Activated CD4-positive, alpha-beta memory T cell treated with anti-CD3 and anti-CD28 coated beads, Interleukin-2, amount 10 ng/mL, durations not matched to agents 7 days and 5 days (primary cell): ENCODE measurements at places on chromosomes 11 and 22. TPM values are rescaled to one million over a fixed set of nuclear protein-coding genes. Genes with fewer than 3 reads are reported as not detected.

DNA sequence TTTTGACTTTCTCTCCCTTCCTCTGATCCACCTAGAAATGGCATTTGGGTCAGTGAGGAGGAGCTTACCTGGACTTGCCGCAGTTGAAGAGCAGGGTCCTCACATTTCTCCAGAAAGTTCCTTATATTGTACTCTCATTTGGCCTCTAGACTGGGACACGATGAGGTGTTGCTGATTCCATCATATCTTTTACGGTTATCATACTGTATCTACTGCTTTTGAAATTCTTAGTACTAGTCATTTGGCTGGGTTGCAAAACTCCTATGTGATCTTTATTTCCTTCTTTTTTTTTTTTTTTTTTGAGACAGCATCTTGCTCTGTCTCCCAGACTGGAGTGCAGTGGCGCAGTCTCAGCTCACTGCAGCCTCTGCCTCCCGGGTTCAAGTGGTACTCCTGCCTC, 58.7 kb upstream of the FAM181B start:
- no peaks in the 10 kb centered on the region for H3K4me1 ChIP-seq
- DNase-seq = no peak
- H3K36me3 ChIP-seq = no peaks in the 10 kb centered on the region
- H3K4me3 ChIP-seq = no peak overlapping the region
- no peak overlapping the region for H3K27ac ChIP-seq

The NAT10 gene
- 52.9 TPM for total RNA-seq

The KRTAP5-7 gene
- total RNA-seq = not detected

The SOX6 gene
- not detected for total RNA-seq

The CCDC87 gene
- total RNA-seq = not detected

DNA sequence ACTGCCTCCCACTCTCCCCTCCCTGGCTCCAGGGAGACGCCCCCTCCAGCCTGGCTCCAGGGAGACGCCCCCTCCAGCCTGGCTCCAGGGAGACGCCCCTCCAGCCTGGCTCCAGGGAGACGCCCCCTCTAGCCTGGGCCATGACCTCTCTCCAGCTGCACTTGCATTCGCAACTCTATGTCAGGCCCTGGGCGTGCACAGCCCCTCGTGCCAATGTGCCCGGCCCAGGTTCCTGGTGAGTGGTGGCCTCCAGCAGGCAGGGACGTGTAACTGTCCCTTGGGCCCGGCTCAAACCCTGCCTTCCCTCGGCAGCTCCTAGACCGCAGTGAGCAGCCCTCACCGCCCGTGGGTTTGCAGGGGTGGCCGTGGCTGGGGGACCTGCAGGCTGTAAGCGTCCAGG, 6.9 kb downstream of the MUC6 start:
- no peaks in the 10 kb centered on the region for H3K4me1 ChIP-seq
- no peak overlapping the region for H3K27ac ChIP-seq

GRCh38 chr22:46081036-46081830, 69.1 kb upstream of the PPARA start:
- H3K27me3 ChIP-seq = no peaks in the 10 kb centered on the region
- DNase-seq = no peak
- H3K27ac ChIP-seq = no peak overlapping the region
- H3K4me3 ChIP-seq = no peak overlapping the region

The TPBGL gene
- 0.28 TPM for total RNA-seq

DNA sequence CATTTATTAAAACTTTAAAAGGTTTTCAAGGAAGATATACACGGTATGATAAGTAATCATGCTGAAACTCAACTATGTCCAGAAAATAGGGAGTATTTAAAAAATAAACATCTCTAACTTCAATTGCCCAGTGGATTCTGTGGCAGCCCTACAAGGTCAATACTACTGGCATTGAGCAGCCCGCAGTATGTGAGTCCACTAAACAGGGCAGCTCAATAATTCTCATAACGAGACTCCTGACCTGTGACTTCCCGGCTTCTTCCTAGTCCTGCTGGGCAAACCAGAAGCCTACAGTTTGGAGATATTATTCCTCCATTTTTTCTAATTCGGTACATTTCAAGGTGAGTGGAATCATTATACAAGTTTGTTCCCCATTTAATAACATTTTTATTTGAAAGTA, 580.5 kb upstream of the CCDC90B start:
- no peaks in the 10 kb centered on the region for H3K4me1 ChIP-seq
- no peak overlapping the region for H3K27ac ChIP-seq
- H3K36me3 ChIP-seq = no peaks in the 10 kb centered on the region
- no peak overlapping the region for H3K4me3 ChIP-seq
- H3K27me3 ChIP-seq = no peaks in the 10 kb centered on the region
- DNase-seq = no peak

DNA sequence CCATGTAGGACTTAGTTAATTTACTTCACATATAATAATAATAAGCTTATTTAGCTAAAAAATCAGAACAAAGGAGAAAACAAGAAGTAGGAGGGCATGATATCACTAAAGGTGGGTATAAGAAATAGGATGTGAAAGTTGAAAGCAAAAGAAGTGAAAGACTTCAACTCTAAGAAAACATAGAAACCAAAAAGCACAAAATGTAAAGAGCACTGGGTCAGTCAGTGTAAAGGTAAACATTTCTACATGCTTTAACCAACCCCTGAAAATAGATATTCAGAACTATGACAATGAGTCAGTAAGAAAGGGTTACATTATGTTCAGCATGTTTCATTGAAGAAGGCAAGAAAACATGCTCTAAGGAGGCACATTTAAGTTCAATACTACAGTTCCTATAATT, 298.8 kb downstream of the SWAP70 start:
- no peaks in the 10 kb centered on the region for H3K4me1 ChIP-seq
- no peak for DNase-seq
- H3K27me3 ChIP-seq = no peaks in the 10 kb centered on the region
- no peaks in the 10 kb centered on the region for H3K36me3 ChIP-seq
- no peak overlapping the region for H3K27ac ChIP-seq
- H3K4me3 ChIP-seq = no peak overlapping the region

DNA sequence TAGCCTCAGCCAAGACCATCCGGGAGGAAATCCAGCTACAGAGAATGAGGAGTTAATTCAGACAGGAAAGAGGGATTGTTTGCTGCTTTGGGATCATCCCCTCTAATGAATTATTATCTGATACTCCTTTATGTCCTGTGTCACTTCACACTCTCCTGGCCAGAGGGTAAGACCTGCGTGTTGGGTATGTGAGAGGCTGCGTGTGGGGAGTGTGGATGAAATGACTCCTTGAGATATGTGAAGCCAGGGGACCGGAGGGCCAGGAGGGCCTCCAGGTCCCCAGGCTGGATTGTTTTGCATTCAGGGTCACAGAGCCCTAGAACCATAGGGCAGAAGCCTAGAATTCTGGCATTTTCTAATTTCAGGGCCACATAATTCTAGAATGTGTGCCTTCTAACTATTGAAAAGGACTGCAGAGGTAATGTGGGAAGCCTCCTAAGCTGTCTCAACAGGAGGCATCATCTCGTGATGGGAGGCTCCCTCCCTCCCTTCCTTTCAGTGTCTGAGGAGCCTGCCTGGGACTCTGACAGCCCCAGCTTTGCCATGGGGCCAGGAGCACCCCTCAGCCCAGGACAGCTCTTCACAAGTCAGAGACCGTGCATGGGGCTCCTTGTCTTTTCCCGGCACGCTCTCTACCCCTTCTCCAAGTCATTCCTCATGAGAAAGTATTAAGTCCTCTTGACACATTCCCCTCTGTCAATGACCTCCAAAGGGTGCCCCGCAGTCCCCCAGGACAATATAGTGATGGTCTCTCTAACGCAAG, 3.7 kb downstream of the TPBGL start:
- H3K27me3 ChIP-seq = peaks cover 60% of the 10 kb centered on the region
- H3K36me3 ChIP-seq = no peaks in the 10 kb centered on the region
- no peak overlapping the region for H3K27ac ChIP-seq
- DNase-seq = no peak
- peaks cover 10% of the 10 kb centered on the region for H3K4me1 ChIP-seq
- no peak overlapping the region for H3K4me3 ChIP-seq

DNA sequence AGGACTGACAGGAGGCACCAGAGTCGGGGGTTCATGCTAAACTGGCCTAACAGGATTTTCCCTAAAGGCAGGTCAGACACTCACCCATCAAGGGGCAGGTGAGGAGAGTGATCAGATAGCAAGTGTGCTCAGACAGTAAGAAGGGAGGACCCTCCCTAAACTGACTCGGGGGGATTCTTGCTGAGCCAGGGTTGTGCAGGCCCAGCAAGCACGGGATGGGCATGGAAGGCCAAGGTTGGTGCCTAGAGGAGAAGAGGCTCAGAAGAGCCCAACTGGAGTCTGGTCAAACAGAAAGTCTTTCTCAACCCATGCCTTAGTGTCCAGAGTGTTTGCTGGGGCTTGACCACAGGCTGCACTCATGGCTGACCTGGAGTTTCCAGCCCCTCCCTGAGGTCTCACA, 6.2 kb upstream of the APOL1 start:
- peaks cover under 1% of the 10 kb centered on the region for H3K4me1 ChIP-seq
- no peak overlapping the region for H3K27ac ChIP-seq
- DNase-seq = no peak
- H3K4me3 ChIP-seq = no peak overlapping the region

GRCh38 chr11:74932797-74933196, 16.1 kb downstream of the XRRA1 start:
- H3K36me3 ChIP-seq = peaks cover 27% of the 10 kb centered on the region
- H3K27me3 ChIP-seq = no peaks in the 10 kb centered on the region
- H3K27ac ChIP-seq = peak overlapping the region; percentile 67
- DNase-seq = peak; percentile 44
- H3K4me3 ChIP-seq = no peak overlapping the region

DNA sequence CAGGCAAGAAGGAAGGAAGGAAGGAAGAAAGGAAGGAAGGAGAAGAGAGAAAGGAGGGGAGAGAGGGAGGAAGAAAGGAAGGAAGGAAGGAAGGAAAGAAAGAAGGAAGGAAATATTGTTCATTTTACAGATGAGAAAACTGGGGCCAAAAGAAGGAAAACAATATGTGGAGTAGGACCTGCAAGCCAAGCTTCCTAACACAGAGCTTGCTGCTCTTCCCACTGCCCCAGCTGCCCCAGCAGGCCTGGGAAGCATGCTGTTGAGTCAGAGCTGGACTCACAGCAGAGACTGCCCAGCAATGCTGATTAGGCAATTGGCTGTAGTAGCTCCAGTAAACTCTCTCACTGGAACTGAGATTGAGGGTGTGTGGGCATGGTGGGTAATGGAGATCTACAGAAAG, 42.6 kb upstream of the SMCO4 start:
- H3K27me3 ChIP-seq = peaks cover 9% of the 10 kb centered on the region
- no peaks in the 10 kb centered on the region for H3K36me3 ChIP-seq
- peaks cover 2% of the 10 kb centered on the region for H3K4me1 ChIP-seq
- no peak overlapping the region for H3K27ac ChIP-seq
- H3K4me3 ChIP-seq = no peak overlapping the region

GRCh38 chr11:11363674-11364073, 10.6 kb upstream of the CSNK2A3 start:
- no peak for DNase-seq
- H3K4me1 ChIP-seq = no peaks in the 10 kb centered on the region
- H3K27me3 ChIP-seq = peaks cover 15% of the 10 kb centered on the region
- no peaks in the 10 kb centered on the region for H3K36me3 ChIP-seq
- H3K27ac ChIP-seq = no peak overlapping the region
- no peak overlapping the region for H3K4me3 ChIP-seq

- H3K4me1 ChIP-seq = no peaks in the 10 kb centered on the region
- no peak for DNase-seq
- no peaks in the 10 kb centered on the region for H3K36me3 ChIP-seq
Measured at GRCh38 chr22:17063411-17064106, 21.2 kb upstream of the IL17RA start.

DNA sequence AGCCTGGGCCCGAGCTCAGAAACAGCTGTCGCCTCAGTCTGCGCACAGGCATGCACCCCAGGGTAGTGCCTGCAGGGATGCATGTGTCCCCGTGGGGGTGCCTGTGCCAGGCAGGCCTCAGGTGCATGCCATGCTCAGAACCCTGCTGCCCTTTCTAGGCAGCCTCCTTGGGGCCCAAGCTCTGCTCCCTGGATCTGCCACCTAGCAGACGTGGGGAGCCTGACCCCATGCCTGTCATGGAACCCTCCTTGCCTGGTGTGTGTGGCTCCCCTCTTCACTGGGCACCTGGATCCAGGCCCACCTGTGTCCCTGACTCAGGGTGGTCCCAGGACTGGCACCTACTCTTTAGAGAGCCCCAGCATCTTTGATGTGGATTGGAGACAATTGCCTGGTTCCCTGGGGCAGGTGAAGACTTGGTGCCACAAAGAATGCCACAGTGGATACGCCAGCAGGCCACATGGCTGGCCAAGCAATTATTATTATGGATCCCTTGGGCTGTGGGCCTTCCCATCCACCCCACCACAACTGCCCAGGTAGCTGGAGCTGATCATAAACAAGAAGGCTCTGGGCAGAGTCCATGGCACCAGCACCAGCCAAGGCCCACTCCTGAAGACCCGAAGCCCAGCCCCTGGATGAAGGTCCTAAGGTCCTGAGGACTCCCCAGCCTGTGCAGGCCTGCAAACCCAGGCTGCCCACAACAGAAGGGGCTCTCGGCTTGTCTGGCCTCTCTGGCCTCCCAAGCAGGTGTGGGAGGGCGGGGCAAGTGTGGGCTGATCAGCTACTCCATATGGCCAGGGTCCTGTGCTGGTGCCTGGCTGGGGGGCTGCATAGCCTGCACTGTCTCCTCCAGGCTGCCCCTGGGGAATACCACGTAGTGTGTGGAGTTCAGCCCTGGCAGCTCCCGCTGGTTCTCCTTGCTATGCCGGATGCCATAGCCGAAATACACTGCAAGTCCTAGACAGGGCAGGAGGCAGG, 3.8 kb downstream of the SLC7A4 start:
- peaks cover 24% of the 10 kb centered on the region for H3K27me3 ChIP-seq
- H3K27ac ChIP-seq = no peak overlapping the region
- H3K4me1 ChIP-seq = peaks cover 11% of the 10 kb centered on the region
- H3K36me3 ChIP-seq = no peaks in the 10 kb centered on the region

GRCh38 chr11:80320226-80320625, 879.4 kb upstream of the TENM4 start:
- no peak overlapping the region for H3K27ac ChIP-seq
- no peaks in the 10 kb centered on the region for H3K4me1 ChIP-seq
- H3K27me3 ChIP-seq = no peaks in the 10 kb centered on the region
- no peaks in the 10 kb centered on the region for H3K36me3 ChIP-seq

The OR6A2 gene
- total RNA-seq = not detected

- H3K27me3 ChIP-seq = no peaks in the 10 kb centered on the region
- peaks cover 88% of the 10 kb centered on the region for H3K36me3 ChIP-seq
- H3K4me3 ChIP-seq = no peak overlapping the region
- H3K27ac ChIP-seq = no peak overlapping the region
- peaks cover 2% of the 10 kb centered on the region for H3K4me1 ChIP-seq
- no peak for DNase-seq
Measured at GRCh38 chr22:40363059-40363458, 7.3 kb upstream of the SGSM3 start.

DNA sequence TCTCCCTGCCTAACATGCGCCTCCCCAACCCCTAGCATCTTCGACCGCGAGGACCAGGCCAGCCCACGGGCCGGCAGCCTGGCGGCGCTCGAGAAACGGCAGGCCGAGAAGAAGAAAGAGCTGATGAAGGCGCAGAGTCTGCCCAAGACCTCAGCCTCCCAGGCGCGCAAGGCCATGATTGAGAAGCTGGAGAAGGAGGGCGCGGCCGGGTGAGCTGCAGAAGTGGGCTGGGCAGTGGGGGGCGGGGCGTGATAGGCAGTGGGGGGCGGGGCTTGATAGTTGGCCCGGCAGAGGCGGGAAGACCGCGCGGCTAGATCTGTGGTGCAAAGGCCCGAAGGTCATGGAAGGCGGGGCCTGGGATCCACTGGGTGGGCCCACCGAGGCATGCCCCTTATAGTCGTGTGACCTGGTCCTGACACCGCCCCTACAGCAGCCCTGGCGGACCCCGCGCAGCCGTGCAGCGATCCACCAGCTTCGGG, 8.7 kb downstream of the SELENOM start:
- no peak overlapping the region for H3K4me3 ChIP-seq
- H3K4me1 ChIP-seq = no peaks in the 10 kb centered on the region
- H3K27ac ChIP-seq = no peak overlapping the region
- no peaks in the 10 kb centered on the region for H3K27me3 ChIP-seq
- no peak for DNase-seq
- H3K36me3 ChIP-seq = peaks cover 12% of the 10 kb centered on the region
